ENCODE measurements at places on chromosomes 12 and 14.

- no peak for DNase-seq
Measured at GRCh38 chr12:13283867-13284266, 87.3 kb downstream of the EMP1 start.

GRCh38 chr12:33205981-33206380, 233.6 kb downstream of the SYT10 start:
- DNase-seq = no peak

- no peak for DNase-seq
Measured at GRCh38 chr12:121930862-121931261, 12.5 kb downstream of the CFAP251 start.

DNA sequence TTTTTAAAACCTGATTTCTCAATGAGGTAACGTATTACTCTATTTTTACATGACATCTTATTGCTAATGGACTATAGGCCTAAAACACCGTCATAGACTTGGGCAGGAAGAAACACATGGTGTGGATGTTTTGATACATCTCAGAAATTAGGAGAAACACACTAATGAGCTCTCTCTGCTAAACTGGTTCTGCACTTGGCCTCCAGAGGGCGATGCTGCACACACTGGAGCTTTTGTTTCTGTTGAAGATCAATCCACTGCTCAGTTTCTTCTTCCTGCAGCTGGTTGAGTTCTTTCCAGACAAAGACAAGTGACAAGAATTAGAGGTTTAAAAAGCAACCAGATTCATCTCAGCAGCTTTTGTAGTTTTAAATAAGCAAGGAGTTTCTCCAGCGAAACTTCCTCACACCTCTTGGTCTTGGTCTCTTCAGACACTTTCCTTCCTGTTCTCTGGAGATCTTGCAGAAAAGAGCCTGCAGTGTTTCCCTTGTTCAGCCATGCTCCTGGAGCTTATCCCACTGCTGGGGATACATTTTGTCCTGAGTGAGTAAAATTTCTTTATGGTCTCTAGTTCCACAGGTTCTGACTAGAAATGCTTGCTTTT, 178.5 kb upstream of the OR4E1 start:
- DNase-seq = peak; percentile 46

DNA sequence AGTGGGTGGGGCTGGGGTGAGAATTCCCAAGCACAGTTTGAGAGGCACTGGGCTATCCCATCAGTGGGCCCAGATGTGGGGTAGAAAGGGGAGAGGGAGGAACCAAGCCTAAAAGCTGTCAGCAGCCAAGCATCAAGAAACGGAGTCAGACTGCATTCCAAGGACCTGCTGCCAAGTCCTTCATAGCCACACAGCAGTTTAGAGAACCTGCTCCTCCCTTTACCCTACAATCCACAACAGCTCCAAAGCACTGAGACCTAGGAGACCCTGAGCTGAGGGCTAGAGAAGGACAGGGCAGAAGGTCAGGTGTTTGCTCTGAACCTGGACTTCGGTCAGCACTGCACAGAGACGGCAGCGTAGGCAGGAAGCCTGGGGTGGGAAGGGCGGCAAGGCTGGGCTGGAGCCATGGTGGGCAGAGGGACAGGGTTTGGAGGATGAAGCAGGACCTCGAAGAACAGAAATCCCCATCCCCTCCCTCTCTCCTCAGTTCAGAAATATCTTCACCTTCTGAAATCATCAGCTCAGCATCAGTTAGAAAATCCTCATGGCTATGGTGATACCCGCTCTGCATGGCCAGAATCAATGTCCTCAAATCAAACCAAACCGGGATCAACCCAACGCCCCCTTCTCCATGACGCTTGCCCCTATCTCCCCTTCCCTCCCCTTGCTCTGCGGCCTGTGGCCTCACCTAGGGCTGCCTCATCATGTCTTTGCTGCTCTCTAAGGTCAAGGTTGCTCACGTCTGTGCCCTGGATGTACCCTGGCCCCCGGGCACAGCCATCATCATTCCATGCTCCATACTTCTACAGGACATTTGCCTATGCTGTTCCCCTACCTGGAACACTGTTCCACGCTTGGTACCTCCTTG, 12.9 kb upstream of the SERPINA4 start:
- DNase-seq = no peak

GRCh38 chr14:70045310-70045709, 143.4 kb downstream of the SLC8A3 start:
- DNase-seq = no peak
